T-cell (primary cell): ENCODE measurements at places on chromosomes 2 and 18. TPM values are rescaled to one million over a fixed set of nuclear protein-coding genes. Genes with fewer than 3 reads are reported as not detected.

GRCh38 chr18:69839497-69839896, 108.2 kb downstream of the CD226 start:
- H3K4me1 ChIP-seq = no peaks in the 10 kb centered on the region
- H3K36me3 ChIP-seq = no peaks in the 10 kb centered on the region
- H3K27ac ChIP-seq = no peak overlapping the region
- H3K27me3 ChIP-seq = no peaks in the 10 kb centered on the region

DNA sequence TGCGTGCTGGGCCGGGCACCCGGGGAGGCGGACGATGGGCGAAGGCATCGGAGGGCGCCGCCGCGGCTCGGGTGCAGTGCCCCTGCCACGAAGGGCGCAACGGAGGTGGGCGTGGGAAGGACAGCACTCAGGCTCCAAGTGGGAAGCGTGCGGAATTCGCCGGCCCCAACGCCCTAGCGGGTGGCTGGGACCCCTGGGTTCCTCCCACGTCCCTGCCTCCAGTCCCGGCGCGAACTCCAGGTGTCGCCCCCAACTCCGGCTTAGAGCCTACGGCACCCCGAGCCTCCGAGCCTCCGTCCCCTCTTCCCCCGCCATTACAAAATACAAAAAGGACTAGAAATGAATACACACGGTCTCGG, 1.3 kb downstream of the CYP27C1 start:
- peaks cover 16% of the 10 kb centered on the region for H3K27me3 ChIP-seq
- peak overlapping the region; percentile 54 for H3K4me3 ChIP-seq
- H3K4me1 ChIP-seq = peaks cover 10% of the 10 kb centered on the region

- no peaks in the 10 kb centered on the region for H3K4me1 ChIP-seq
- H3K27me3 ChIP-seq = no peaks in the 10 kb centered on the region
- no peak overlapping the region for H3K4me3 ChIP-seq
- no peak for DNase-seq
Observed at GRCh38 chr2:54497763-54498680, 41.9 kb downstream of the SPTBN1 start.

- H3K27me3 ChIP-seq = peaks cover 22% of the 10 kb centered on the region
- no peak overlapping the region for H3K27ac ChIP-seq
- peaks cover 19% of the 10 kb centered on the region for H3K4me1 ChIP-seq
- no peak overlapping the region for H3K4me3 ChIP-seq
Observed at GRCh38 chr2:20421336-20421987, 25.4 kb upstream of the RHOB start.

DNA sequence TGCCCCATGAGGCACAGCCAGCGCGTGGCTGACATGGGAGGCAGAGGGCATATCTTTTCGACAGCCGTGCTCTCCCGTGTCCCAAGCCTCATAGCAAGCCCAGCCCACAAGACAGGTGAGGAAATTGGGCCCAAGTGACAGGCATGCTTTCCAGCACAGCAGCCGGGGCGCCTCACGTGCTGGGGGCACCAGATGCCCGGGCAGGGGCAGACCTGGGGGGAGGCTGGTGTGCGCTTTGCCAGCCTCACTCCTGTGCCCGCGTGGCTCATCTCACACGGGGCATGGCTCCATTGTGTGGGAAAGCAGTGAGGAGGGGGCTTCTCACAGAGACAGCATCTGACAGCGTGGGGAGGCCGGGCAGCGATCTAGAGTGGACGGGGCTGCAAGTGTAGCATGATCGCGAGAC, 93.2 kb downstream of the USP40 start:
- peaks cover 25% of the 10 kb centered on the region for H3K36me3 ChIP-seq
- no peak overlapping the region for H3K4me3 ChIP-seq
- DNase-seq = no peak
- H3K27me3 ChIP-seq = no peaks in the 10 kb centered on the region
- H3K4me1 ChIP-seq = no peaks in the 10 kb centered on the region
- no peak overlapping the region for H3K27ac ChIP-seq

DNA sequence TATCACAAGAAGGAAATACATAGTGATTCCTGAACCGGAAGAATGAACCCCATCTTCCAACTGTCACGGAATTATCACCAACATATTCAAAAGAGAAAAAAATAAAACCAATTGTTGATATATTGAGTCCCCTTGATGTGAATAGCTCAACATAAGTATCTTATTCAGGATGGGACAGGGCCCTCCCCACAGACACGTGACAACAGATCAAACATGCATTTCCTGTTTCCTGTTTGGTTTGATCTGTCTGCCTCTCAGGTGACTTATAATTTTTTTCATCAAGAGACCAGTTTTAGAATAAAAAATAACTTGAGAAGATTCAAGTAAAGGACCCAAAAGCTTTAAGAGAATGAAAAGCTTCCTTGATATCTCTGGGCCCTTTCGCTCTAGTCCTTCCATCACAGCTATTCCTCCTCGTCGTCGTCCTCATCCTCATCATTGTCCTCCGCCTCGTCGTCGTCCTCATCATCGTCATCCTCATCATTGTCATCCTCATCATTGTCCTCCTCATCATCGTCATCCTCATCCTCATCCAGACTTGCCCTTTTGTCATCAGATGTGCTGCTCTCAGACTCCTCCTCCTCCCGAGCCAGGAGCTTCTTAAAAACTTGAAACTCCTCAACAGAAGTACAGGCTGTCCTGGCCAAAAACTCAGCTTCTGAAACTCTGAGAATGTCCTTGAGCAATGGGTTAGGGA, 6.3 kb downstream of the MTERF4 start:
- peak overlapping the region; percentile 48 for H3K27ac ChIP-seq
- peak; percentile 31 for DNase-seq
- peaks cover 54% of the 10 kb centered on the region for H3K4me1 ChIP-seq
- H3K4me3 ChIP-seq = no peak overlapping the region

GRCh38 chr18:56986829-56987228, 160.1 kb upstream of the BOD1L2 start:
- no peaks in the 10 kb centered on the region for H3K4me1 ChIP-seq
- H3K36me3 ChIP-seq = no peaks in the 10 kb centered on the region
- DNase-seq = no peak
- H3K4me3 ChIP-seq = no peak overlapping the region
- no peak overlapping the region for H3K27ac ChIP-seq

DNA sequence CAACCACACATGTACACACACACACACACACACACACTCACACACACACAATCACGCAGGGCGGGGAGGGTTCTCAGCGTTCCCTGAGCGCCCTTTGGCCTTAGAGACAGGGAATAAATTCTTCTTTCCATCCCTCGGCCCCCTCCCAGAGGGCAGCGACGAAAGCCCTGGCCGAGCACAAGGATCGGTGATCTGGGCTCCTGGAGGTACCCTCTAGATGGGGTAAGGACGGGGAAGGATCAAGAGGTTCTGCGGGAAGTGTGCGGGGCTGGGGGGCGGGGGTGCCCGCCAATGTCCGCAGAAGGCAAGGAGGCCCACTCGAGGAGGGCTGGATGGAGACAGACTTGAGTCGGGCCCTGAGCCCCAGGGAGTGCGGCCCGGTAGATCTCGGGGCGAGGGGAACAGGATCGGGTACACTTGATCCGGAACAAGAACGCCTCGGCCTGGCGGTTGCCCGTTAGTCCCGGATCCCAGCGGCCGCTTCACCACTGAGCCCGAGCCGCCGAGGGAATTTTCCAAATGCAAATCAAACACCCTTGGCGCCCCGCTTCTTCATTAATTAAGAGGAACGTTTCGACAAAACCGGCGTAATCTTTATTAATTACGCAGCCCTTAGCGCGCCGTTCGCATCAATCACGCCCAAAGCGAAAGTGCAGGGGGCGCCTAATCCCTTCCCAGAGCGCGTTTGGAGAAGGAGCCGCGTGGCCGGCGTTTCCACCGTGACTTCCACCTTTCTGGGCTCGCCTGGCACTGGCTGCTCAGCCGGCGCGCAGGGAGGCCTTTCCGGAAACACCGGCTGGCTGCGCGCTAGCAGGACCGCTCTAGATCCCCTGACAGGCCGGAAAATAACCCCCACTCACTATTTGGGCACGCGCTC, 7.0 kb upstream of the PAX3 start:
- H3K4me1 ChIP-seq = no peaks in the 10 kb centered on the region
- peak overlapping the region; percentile 56 for H3K4me3 ChIP-seq
- no peak overlapping the region for H3K27ac ChIP-seq

DNA sequence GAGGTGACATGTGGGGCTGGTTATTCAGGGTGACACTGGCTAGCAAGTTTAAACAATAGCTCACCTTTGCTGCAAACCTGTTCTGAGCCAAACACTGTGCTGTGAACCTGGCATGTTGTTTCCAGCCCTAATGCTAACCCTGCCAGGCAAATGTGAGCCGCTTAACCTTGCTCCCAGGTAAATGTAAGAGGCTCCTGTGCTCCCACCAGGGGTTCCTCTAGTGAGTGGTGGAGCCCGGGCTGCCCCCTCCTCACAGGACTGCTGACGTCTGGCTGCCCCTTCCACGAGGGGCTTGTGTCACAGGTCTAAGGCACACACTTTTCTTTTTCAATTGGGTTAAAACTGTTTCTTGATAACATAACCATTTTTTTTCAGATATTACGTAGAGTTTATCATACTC, 223.7 kb downstream of the DCDC2C start:
- peaks cover 5% of the 10 kb centered on the region for H3K27me3 ChIP-seq
- H3K36me3 ChIP-seq = no peaks in the 10 kb centered on the region
- no peak for DNase-seq
- no peaks in the 10 kb centered on the region for H3K4me1 ChIP-seq
- H3K4me3 ChIP-seq = no peak overlapping the region
- H3K27ac ChIP-seq = no peak overlapping the region

DNA sequence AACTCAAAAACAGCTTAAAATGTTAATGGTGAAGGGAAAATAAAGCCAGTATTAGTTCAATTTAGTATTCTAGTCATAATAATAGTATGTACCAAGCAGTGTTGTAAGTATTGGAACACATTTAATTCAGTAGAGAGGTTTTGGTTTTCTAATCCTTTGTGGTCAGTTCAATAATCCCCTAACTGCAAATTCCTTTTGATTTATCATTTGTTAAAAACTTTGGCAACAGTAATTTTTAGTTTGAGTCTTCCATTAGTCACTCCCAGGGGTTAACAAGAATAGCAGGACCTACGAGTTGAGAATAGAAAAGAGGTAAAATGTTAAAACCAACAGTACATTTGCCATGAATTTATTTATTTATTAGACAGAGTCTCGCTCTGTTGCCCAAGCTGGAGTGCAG, 10.7 kb downstream of the MRPL44 start:
- H3K4me1 ChIP-seq = peaks cover 2% of the 10 kb centered on the region
- no peak overlapping the region for H3K4me3 ChIP-seq
- no peaks in the 10 kb centered on the region for H3K27me3 ChIP-seq
- peaks cover 5% of the 10 kb centered on the region for H3K36me3 ChIP-seq

MBP gene
- total RNA-seq = 150 TPM

RNF152 gene
- 0.78 TPM for total RNA-seq

UGT1A4 gene
- total RNA-seq = not detected

PCARE gene
- total RNA-seq = not detected

PLEK gene
- 5.1 TPM for total RNA-seq

CXCR4 gene
- 1,289 TPM for total RNA-seq

GAD1 gene
- not detected for total RNA-seq

RBBP8 gene
- 4.1 TPM for total RNA-seq
